Effector memory CD4-positive, alpha-beta T cell (primary cell): ENCODE measurements at places on chromosomes 2 and 18.
A peak's percentile ranks its signal among the peaks of the same experiment; 100 is the strongest.

DNA sequence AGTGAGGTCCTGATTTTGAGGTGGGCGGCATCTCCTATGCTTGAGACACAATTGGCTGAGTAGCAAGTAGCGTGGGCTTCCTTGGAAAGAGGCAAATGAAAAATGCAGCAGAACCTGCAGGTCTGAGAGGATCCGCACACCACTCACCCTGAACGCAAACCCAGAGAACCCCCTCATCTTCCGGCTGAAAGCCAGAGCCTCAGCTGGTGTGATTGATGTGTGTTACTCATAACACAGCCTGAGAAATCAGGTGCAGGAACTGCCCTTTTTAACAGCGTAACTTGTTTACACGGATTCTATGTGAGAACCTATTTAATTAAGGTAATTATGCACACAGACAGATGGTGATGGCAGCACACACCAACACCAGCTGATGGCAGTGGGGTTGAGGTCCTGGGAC lies 123.4 kb downstream of the MRO start:
- no peaks in the 10 kb centered on the region for H3K27me3 ChIP-seq
- DNase-seq = no peak
- no peaks in the 10 kb centered on the region for H3K4me1 ChIP-seq
- no peak overlapping the region for H3K27ac ChIP-seq

GRCh38 chr2:25957743-25958142 lies 24.6 kb downstream of the KIF3C start:
- no peak for DNase-seq
- no peak overlapping the region for H3K27ac ChIP-seq
- H3K4me1 ChIP-seq = no peaks in the 10 kb centered on the region
- H3K27me3 ChIP-seq = no peaks in the 10 kb centered on the region

GRCh38 chr18:66011916-66012315 lies 261.1 kb downstream of the CDH7 start:
- H3K27ac ChIP-seq = no peak overlapping the region
- no peaks in the 10 kb centered on the region for H3K4me1 ChIP-seq
- no peak overlapping the region for H3K4me3 ChIP-seq
- no peaks in the 10 kb centered on the region for H3K27me3 ChIP-seq

- H3K27me3 ChIP-seq = no peaks in the 10 kb centered on the region
- no peaks in the 10 kb centered on the region for H3K4me1 ChIP-seq
- DNase-seq = no peak
Measured at GRCh38 chr2:219073413-219074129, 12.8 kb upstream of the IHH start.

- DNase-seq = no peak
- peaks cover 21% of the 10 kb centered on the region for H3K4me1 ChIP-seq
- no peak overlapping the region for H3K4me3 ChIP-seq
- no peaks in the 10 kb centered on the region for H3K36me3 ChIP-seq
Measured at GRCh38 chr18:8708670-8709069, 3.3 kb downstream of the MTCL1 start.

DNA sequence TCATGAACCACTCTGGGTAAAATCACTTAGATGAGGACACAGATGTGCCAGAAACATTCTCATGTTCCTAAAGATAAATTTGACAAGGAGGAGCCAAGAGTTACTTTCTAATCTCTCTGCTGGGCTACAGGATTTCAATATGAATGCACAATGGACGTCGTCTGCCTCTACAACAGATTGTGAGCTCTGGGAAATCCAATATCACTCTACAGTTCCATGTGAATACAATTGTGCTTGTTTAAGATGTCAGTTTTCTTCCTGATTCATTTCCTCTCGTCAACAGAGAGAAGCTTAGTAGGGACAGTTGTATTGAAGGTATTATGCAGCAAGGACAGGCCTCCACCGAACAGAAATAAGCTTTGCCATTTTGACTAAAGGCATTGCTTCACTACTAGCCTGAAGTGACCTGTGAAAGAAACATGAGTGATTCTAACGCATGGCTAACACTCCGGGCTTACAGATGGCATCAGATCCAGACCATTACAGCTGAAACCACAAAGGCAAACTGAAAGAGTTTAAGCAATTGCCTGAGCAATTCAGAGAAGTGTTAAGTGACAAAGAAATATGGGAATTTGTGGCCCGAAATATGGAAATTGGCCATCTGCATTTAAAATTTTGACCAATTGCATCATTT lies 1591.5 kb downstream of the LRP1B start:
- no peak overlapping the region for H3K4me3 ChIP-seq
- H3K36me3 ChIP-seq = no peaks in the 10 kb centered on the region
- H3K27me3 ChIP-seq = no peaks in the 10 kb centered on the region
- DNase-seq = no peak

DNA sequence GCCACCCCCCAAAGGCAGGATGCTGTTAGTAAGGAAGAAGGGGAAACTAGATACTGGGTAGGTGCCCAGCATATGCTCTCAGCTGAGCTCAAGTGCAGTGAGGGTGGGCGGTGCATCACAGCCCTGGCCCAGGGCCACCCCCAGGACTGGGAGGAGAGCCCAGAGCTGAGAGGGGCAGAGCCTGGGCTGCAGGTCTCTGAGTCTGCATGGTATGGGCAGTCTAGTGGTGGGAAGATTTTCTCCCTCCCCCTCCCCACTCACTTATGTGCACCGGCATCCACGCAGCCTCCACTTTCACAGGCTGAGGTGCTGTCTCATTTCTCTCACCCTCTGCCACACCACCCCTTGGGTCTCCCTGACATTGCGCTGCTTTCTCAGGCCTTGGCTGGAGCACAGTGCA lies 48.5 kb upstream of the CAB39 start:
- peak overlapping the region; percentile 2 for H3K4me3 ChIP-seq
- H3K27ac ChIP-seq = peak overlapping the region; percentile 36
- H3K36me3 ChIP-seq = no peaks in the 10 kb centered on the region
- H3K4me1 ChIP-seq = peaks cover 89% of the 10 kb centered on the region
